Neural crest cell (in vitro differentiated cells): ENCODE measurements at places on chromosomes 3 and 15.

GRCh38 chr3:121844892-121845291, 9.9 kb downstream of the EAF2 start:
- H3K4me1 ChIP-seq: no peaks in the 10 kb centered on the region
- no peaks in the 10 kb centered on the region for H3K27me3 ChIP-seq
- no peak overlapping the region for H3K4me3 ChIP-seq
- H3K36me3 ChIP-seq: peaks cover 2% of the 10 kb centered on the region

DNA sequence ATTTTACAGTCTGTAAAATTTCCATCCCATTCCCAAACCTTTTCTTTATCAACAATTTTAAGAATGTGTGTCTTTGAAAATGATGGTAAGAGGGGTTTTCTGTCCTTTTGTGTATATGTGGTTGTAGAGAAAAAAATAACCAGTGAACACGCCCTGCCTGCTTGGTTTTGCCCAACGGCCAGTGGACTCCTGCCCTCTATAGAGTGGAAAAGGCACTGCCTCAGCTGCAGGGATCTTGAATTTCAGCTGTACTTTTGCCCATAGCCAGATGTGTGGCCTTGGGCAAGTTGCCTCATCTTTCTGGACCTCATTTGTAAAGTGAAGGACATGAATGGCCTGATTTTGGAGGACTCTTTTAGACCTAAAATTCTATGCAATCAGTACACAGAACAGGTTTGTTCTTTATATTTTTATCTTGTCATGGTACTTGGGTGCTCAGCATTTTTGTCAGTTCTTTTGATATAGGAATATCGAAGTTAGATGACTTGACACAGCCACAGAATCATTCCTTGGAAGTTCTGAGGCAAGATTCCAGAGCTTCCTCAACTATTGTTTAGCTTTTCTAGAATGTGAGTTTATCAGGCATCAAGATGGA, 81.0 kb downstream of the CLDN11 start:
- H3K27me3 ChIP-seq: no peaks in the 10 kb centered on the region
- no peak overlapping the region for H3K4me3 ChIP-seq
- no peak overlapping the region for H3K27ac ChIP-seq
- no peaks in the 10 kb centered on the region for H3K36me3 ChIP-seq

GRCh38 chr3:29552051-29552450, 271.2 kb downstream of the RBMS3 start:
- H3K36me3 ChIP-seq: peaks cover 3% of the 10 kb centered on the region
- H3K27me3 ChIP-seq: no peaks in the 10 kb centered on the region
- H3K4me1 ChIP-seq: peaks cover 24% of the 10 kb centered on the region
- DNase-seq: no peak
- no peak overlapping the region for H3K4me3 ChIP-seq
- H3K27ac ChIP-seq: no peak overlapping the region

DNA sequence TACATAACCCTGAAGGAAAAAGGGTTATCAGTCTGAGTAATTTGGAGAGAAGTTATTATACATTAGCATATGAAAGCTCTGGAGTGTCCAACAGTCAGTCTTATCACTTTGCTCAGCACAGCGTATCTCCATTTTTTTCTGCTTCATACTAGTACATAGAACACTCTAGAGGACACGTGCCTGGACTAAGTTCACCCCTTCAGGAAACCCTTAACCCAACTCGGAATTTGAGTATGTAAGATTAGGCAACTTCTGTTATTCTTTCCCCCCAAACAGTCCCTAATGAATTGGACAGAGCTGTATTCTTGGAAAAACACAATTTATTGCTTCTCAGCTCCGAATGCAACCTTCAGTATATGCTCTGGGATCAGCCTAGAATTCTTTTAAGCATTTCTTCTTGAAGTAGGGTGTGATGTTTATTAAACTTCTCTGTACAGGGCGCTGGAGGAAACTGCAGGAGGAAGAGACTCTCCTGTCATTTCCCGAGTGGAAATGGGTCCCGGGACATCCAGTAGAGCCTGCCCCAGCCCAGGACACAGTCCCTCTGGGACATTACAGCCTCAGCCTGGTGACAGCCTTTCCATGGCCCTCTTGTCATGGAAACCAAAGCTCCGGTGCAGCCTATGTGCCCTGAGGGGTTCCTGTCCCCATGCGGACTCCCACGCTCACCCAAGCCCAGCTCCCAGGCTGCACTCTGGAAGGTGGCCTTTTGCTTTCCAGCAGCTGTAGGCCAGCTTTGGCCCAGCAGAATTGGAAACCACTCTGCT, 37.3 kb upstream of the CMTM8 start:
- DNase-seq: no peak
- H3K4me1 ChIP-seq: no peaks in the 10 kb centered on the region
- no peak overlapping the region for H3K4me3 ChIP-seq
- no peaks in the 10 kb centered on the region for H3K36me3 ChIP-seq
- H3K27ac ChIP-seq: no peak overlapping the region

DNA sequence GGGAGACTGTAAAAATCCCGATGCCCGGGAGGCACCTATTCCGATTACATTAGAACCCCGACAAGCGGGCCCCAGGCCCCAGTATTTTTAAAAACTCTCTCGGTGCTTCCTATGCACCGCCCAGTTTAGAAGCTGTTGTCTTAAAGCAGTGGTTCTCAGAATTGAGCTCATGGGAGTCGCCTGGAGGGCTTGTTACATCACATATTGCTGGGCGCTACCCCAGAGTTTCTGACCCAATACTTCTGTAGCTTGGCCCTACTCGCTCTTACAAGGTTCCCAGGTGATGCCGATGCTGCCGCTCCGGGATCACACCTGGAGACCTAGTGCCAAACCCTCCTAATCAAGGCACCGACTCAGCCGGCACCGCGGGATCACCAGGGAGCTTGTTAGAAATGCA, 35.2 kb downstream of the CPN2 start:
- no peak for DNase-seq
- peaks cover 24% of the 10 kb centered on the region for H3K4me1 ChIP-seq
- H3K27me3 ChIP-seq: peaks cover 86% of the 10 kb centered on the region
- no peak overlapping the region for H3K27ac ChIP-seq
